ENCODE measurements at places on chromosomes 3 and 15.

GRCh38 chr15:75836959-75837334 lies 6.3 kb upstream of the UBE2Q2 start:
- DNase-seq, result no peak

DNA sequence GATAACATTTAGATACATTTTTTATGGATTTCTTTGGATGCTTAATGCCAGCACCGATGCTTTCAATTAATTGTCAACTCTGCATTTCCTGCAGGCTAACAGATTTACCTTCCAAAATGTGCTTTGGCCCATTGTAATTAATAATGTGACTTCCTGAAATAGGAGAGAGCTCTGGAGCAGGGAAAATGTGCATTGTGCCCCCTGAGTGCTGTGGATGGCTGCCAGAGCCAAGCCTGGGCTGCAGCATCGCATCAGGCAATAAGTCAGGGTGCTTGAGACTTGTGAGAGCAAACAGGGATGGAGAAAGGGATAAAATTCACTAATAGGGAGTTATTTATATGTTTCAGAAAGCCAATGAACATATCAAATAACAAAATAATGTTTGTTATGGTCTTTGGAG lies 133.8 kb downstream of the MOBP start:
- no peak for DNase-seq

GRCh38 chr3:170352936-170353335 lies 4.6 kb upstream of the SKIL start:
- no peak for DNase-seq

GRCh38 chr3:73591286-73591800 lies 33.4 kb downstream of the PDZRN3 start:
- no peak for DNase-seq

- DNase-seq, result no peak
Measured at GRCh38 chr3:61848885-61849284, 287.5 kb downstream of the PTPRG start.

DNA sequence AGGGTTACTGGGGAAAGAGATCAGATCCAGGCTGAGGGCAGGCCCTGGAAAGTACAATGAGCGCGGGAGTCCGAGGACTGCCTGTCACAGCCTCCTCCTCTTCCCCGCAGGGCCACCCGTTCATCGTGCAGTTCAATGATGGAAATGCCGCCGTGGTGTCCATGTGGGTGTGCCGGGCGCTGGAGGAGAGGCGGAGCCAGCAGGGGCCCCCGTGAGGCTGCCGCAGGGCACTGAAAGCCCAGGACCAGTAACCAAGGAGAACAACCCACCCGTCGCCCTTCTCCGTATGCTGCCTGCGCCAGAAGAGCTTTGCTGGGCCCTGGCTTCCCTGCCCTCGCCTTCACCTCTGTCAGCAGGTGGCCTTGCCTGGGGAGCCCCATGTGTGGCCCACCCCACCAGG lies 18.8 kb upstream of the SKOR1 start:
- no peak for DNase-seq

- DNase-seq, result no peak
Measured at GRCh38 chr3:52930748-52931147, 33.4 kb upstream of the STIMATE start.

DNA sequence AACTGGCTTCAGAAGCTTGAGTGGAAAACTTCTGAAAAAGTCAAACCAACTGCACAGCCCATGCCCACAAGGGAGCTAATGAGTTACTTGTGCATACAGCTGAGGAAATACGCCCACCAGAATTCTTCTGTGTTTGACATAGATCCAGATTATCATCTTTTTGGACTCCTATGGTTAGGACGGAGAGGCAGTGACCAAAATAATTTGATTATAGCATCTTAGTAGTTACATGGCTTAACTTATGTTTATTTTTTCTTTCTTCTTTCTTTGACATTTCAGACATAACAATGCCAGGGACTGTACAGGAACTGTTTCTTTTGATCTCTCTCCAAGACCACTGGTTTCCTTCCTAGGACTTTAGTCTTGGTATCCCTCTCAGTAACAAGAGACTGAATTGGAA lies 246.1 kb upstream of the RASGRP1 start:
- no peak for DNase-seq

DNA sequence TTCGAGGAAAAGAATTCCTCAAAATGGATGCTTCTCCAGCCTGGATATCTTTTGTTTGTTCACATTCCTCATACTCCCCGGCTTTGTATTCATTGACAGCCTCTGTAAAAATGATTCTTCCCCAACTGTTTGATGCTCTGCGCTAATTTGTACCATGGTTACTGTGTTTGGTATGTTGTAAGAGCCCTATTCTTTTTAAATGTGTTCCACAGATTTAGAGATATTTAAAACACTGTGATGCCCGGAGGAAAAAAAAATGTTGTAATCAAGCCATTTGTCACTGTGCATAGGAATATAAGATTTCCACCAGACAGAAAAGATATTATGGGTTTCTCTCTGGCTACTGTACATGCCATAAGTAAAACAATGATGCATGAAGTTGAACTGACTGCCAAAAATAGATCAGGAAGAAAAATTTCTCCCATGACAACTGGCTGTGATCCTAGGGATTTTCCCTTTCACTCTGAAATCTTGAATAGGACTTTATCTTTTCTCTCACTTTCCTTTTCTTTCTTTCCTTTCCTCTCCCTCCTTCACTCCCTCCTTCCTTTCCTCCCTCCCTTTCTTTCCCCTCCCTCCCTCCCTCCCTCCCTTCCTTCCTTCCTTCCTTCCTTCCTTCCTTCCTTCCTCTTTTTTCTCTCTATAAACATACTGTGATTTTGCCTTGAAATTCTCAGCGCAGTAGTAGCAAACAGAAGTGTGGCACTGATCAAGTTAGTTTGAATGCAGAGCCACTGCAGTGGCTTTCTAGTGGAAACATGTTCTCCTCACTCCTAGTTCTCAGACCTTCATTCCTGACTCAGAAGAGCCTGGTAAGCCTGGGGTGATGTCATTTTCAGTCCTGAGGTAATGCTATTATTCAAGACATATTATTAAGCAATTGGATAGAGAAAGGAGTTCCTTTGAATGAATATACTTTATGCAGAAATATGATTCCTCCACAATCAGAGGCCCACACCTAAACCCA lies 254.9 kb upstream of the TBL1XR1 start:
- DNase-seq, result no peak

DNA sequence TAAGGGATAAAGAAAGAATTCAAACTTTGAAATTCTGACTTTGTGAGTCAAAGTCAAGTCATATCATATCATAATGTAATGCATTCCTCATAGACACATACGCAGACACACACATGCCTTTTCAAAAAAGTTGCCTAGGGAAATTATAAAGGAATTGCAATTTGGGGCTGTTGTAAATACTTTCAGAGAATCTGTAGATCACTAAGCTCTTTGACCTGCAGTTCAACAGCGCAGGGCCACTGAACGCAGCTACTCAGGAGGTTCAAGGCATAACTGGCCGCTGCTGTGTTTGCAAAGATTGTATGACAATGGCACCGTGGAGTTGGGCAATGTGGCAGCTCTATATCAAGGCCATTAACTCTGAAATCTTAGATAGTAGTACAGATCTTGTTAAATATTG lies 188.4 kb upstream of the THRB start:
- no peak for DNase-seq

DNA sequence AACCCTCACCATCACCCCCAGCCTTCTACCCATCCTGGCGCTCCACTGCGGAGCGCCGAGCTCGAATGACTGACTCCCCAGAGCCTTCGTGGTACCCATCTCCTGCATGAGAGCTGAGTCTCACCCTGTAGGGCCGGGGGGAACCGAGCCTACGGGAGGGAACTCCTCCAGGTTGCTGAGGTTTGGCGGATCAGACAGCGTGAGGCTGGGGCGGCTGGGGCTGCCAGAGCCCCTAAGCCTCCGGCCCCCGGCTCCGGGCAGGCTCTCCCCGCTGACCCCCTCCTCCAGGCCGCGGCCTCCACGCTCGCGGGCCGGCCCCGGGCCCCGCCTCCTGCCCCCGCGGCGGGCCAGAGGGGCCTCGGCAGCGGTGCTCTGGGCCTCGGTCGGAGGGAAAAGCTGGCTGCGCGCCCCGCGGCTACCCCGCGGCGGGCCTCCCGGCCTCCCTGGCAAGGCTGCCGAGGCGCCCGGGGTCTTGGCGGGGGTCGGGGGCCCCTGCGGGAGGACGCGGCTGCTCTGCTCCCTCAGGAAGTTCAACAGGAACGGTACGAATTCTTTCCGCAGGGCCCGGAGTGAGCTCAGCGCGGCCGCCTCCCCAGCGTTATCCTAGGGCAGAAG lies 643 bp downstream of the CDAN1 start:
- no peak for DNase-seq
